ENCODE measurements at places on chromosomes 11 and 22.

- no peak for DNase-seq
Observed at GRCh38 chr11:128021349-128022006, 565.9 kb downstream of the ETS1 start.

DNA sequence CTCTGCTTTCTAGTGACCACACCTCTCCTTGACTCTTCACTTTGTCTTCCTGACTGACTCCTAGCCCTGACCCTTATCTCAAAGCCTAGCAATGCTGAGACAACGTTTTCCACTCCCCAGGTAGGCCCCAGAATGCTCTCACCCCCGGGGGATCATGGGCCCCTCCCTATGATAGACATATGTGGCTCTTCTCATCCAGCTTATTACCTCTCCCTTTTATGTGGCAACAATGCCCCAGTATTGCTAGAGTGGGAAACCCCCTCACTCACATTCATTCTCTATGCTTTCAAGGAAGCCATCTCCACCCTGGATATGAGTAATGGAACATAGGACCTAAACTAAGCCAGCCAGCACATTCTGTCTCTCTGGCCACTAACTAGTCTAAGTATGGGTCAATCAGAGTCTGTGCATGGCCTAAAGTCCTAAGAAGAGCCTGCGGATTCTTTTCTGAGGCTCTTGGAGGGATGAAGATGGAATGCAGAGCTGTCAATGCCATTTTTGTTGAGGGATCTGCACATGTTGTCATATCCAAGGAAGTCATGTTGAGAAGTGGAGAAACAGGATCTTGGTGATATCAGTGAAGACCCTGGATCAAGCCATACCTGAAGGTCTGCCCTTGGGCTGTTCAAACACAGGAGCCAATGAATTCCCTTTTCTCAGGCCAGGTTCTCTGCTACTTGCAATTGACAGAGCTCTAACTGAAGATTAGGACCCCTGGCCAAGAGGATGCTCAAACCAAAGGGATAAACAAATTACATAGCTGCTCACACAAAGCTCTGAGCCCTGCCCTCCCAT lies 79.8 kb upstream of the GRK3 start:
- peak; percentile 38 for DNase-seq

GRCh38 chr11:76668362-76669155 lies 2.0 kb downstream of the LRRC32 start:
- no peak for DNase-seq

DNA sequence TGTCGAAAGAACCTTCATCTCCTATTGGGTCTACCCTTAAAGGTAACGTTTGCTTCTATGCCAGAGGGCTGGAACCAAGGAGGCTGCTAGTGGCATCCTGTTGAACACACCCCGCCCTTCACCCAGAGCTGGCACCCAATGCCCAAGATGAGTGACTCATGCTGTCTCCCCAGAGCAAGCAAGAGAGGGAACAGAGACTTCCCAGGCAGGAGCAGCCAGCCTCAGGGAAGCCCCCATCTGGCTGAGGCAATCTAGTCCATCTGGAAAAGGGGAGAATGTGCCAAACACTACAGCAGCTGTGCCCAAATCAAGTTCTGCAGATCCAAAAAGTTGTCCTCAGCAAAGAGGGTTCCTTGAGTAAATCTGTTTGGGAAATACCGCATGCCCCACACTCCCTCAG lies 91.9 kb upstream of the TP53I11 start:
- no peak for DNase-seq

- no peak for DNase-seq
Observed at GRCh38 chr11:131944736-131945135, 574.3 kb downstream of the NTM start.

DNA sequence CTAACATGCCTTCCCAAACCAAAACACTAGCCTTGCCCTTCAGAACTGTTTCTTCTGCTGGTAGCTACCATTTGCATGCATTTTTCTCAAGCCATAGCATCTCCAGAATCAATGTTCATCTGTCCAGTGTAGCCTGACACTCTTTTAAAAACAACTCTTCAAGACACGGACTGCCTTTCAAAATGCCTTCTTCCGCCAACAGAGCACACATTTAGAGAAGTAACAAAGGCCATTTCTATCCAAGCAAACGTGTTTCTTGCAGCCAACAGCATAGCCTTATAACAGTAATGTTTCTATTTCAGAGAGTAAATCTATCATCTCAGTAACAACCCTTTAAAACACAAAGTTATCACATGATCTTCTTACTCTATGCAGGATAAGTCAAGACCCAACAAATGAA lies 143.3 kb upstream of the MTMR2 start:
- DNase-seq: no peak

- DNase-seq: no peak
Observed at GRCh38 chr22:25402501-25403283, 161.8 kb upstream of the GRK3 start.

DNA sequence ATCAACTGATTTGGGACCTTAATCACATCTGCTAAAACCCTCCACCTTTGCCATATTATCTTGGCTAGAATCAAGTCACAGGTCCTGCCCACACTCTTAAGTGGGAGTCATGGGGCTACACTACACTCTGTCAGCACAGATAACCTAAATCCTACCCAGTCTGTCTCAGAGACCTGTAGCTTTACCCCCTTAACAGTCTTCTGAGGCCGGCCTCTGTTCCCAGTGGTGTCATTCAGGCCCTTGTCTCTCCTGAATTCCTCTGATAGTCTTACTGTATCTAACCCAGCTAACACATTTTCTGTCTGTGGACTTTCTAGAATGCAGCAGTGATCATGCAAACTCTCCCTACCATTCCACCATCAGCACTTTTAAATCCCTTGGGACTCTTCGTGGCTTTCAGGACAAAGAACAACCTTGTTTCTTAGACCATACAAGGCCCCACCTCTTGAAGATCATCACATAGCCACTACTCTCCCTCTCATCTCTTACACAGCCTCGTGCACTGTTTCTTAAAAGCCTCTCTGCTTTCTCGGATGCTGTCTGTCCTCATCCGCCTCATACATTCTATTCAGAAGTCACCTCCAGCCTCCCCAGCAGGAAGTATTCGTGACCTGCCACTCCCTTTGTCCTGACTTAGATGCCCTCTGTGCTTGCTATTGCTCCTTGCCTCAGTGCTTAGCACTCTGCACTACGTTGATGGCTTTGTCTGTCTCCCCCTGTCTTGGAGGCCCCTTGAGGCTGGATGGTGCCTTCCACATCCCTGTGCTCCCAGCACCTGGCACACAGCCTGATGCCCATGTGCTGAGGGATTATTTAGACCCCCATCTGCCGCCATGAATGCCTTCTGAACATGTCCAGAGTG lies 57.9 kb downstream of the PANX1 start:
- DNase-seq: no peak

- no peak for DNase-seq
Observed at GRCh38 chr11:65790104-65790901, 3.4 kb downstream of the OVOL1 start.

GRCh38 chr11:35287344-35287890 lies 131.9 kb downstream of the SLC1A2 start:
- DNase-seq: no peak

- no peak for DNase-seq
Observed at GRCh38 chr22:29758959-29759358, 7.8 kb downstream of the ZMAT5 start.

- DNase-seq: no peak
Observed at GRCh38 chr11:63375434-63375833, 5.8 kb downstream of the SLC22A9 start.

- DNase-seq: peak; percentile 56
Observed at GRCh38 chr11:118216621-118217481, 8.0 kb downstream of the JAML start.

DNA sequence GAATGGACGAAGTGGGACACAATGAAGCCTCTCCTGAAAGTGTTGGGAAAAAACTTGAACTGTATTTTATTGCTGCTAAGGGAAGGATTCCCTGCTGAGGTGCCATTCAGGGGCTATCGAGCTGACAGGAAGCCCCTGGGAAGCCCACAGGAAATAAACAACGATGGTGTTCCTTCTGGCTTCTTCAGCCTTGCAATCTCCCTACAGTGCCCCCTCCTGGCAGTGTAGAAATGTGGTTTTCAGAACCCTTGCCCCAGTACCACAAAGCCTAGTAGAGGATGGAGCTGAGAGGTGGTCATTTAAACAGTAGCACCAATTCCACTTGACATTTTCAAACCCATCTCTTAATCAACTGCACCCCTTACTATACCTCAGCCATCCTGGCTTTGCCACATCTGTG lies 676.7 kb upstream of the ARHGAP42 start:
- no peak for DNase-seq

GRCh38 chr11:81647374-81647773 lies 1086.3 kb downstream of the FAM181B start:
- no peak for DNase-seq

DNA sequence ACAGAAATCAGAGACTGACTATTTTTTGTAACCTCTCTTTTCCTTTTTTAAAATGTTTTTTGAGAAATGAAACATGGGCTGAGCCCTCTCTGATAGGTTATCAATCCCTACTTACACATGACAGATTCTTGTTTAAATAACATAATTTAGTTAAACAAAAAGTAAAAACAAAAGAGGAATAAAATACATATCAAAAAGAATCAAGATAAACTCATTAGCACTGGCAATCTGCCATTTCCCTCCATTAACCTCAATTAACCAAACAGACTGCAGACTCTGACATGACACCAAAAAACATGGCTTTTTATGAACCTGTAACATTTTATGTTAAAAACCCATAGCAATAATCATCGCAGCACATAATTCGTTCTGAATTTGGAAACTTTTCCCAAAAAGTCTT lies 284.4 kb upstream of the MTNR1B start:
- no peak for DNase-seq

GRCh38 chr22:33053323-33053722 lies 4.9 kb downstream of the SYN3 start:
- no peak for DNase-seq

All from activated T-cell treated with anti-CD3 and anti-CD28 coated beads for 48 hours (primary cell).